ENCODE measurements at places on chromosomes 2 and 18.

DNA sequence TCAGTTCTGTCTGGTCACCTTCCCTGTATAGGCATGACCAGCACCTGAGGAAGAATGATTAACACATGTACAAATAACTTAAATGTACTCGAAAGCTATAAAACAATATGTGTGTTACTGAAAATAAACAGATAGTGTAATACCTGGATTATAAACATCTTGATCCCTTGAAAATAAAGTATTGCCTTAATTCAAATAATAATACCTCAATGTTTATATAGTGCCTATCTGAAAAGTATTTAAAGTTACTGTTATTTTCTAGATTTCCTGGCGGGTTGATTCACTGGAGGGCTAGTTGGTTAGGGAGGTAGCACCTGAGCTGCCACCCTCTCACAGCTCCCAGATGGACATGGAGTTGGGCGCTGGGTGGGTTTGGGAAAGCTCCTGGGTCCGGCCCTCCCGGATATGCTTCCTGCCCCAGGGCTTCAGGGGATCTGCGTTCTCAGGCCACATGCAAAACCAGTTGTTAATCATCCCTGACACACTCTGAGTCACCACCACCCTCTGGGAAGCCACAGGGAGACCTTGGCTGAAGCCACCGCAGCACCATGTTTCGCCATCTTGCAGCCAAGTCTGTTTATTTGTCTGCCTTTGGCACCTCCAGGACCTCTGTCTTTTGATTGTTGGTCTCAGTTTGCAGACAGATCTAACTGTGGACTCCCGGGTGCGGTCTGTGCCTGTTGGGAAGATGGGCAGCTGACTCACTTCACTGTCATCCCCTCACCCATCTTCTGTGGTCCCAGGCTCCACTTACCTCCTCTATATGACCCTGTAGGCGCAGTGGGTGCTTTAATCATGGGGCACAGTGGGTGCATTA lies 35.3 kb downstream of the RAB31 start:
- DNase-seq: no peak

DNA sequence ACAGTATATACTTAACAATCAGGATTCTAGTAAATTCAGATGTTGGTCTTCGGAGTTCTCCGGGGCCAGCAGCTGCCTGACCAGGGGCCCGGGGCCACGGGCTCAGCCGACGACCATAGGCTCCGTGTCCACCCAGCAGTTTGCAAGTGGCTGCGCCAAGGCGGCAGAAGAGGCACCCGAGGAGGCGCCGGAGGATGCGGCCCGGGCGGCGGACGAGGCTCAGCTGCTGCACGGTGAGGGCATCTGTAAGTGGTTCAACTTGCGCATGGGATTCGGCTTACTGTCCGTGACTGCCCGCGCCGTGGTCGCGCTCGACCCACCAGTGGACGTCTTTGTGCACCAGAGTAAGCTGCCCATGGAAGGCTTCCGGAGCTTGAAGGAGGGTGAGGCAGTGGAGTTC lies 136.3 kb downstream of the NUP35 start:
- DNase-seq: no peak

DNA sequence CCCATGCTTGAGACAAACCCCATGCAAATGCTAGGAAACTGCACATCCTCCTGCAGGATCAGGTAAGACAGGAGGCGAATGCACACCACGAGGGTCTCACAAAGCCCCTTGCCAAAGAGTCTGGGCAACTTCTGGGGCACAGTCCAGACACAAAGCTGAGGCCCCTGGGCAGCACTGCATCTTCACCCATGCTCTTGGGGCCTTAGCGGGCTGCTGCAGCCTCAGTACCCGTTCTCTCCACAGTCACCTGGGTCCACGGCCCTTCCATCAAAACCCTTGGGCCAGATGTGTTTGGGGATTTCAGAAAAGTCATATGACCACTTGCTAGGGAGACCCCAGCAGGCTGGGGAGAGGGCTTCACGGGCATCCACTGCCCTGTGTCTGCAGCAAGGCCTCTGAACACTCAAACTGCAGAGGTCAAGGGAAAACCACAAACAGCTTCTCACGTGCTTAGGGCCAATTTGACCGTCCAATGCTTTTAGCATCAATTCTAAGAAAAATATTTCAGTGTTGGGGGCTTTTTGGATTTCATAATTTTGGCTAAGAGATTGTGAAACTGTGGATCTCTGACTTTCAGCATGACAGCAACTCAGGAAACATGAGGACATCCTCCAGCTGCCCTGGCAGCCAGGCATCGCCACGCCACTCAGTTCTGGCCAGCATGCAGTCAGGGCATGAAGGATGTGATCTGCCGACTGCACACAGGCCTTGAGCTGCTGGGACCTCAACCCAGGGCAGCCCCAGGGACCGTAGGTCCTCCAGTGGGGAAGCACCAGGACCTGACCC lies 20.0 kb downstream of the PASK start:
- no peak for DNase-seq

- no peak for DNase-seq
Observed at GRCh38 chr2:71944183-71944550, 203.5 kb downstream of the CYP26B1 start.

- DNase-seq: no peak
Observed at GRCh38 chr2:136257893-136258292, 139.9 kb upstream of the CXCR4 start.

GRCh38 chr2:216780843-216781242 lies 79.0 kb downstream of the TNP1 start:
- no peak for DNase-seq

DNA sequence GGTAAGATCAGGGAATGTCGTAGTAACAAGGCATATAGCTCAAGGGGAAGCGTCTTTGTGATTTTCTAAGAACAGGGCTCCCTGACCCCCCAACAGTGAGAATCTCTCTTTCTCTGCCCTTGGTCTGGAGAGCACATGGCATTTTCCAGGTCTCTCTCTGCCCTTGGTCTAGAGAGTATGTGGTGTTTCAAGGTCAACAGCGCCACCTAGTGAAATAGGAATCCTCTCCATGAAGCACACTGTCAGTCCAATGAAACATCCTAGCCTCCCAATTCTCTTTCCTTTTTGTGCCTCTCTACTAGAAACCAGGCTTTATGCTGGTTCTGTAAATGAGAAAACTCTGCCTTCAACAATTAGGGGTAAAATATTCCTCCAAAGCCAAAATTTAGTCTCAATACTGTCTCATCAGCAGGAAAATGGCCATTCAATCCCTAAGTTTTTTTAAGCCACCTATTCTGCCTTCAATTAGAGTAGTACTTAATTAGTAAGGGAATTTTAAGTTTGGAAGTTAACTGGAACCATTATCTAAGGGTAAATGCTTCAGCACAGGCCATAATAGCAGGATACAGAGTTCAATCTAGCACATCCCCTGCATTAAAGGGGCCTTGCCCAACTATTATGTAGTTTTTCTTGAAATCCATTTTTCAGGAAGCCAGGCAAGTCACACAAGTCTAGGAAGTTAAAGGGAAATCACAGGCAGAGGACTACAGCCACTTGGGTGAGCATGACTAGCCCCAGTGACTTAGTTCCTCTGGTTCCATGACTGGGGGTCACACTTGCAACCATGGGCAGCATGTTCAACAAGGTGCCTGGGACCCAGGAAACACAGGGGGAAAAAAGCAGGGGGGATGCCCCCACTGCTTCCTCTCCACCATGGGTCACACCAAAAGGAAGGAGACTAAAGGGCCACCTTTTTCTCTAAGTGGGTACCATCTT lies 12.4 kb downstream of the DYM start:
- peak; percentile 21 for DNase-seq

DNA sequence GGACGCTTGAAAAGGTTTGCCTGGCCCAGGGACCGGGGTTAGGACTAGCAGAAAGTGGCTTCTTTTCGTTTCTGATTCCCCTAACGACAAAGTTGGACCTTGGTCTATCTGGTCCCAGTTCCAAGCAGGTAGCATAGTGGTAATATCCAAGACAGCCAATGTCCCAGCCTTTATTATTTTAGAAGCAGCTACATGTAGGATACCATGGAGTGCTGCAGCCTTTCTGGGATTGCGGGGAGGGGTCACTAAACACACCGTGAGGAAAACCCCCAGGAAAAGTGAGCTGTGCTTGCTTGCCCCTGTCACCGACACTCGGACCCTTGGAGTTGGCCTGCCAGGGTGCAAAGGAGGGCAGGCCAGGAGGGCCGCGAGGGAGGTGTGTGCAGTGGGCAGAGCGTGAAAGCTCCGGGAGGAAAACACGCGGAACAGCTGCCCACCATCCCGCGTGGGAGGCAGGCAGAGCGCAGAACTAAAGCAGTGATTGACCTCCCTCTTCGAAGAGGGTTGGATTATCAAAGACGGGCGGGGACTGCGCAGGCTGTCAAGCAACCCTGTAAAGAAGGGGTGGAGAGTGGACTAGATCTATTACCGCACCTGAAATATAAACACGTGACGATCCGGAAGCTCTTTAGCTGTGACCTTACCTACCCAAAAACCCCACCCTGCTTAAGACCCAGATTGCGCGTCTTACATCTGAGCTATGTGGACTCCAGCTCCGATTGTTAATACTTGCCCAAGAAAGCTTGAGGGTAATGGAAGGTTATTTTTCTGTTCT lies 624 bp upstream of the MAP4K3 start:
- DNase-seq: peak; percentile 58

- DNase-seq: no peak
Observed at GRCh38 chr2:65850695-65851094, 418.3 kb upstream of the SPRED2 start.

DNA sequence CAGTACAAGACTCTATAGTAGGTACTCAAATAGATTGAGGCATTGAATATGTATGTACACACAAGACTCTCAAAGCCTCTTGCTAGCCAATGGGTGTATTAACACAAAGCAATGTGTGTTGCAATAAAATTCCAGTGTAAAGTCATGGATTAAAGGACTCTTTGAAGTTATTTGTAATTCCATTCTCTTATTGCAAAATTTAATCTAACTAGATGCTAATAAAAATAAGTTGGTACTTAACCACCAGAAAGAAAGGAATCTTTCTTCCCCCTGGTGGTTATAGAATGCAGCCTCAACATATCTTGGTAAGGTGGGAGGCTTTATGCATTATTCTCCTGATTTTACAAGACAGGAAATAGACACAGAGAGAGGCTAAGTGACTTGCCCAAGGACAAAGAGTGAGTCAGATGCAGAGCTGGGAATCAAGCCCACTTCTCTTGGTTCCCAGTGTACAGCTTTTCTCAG lies 18.0 kb downstream of the LRP1B start:
- DNase-seq: no peak

DNA sequence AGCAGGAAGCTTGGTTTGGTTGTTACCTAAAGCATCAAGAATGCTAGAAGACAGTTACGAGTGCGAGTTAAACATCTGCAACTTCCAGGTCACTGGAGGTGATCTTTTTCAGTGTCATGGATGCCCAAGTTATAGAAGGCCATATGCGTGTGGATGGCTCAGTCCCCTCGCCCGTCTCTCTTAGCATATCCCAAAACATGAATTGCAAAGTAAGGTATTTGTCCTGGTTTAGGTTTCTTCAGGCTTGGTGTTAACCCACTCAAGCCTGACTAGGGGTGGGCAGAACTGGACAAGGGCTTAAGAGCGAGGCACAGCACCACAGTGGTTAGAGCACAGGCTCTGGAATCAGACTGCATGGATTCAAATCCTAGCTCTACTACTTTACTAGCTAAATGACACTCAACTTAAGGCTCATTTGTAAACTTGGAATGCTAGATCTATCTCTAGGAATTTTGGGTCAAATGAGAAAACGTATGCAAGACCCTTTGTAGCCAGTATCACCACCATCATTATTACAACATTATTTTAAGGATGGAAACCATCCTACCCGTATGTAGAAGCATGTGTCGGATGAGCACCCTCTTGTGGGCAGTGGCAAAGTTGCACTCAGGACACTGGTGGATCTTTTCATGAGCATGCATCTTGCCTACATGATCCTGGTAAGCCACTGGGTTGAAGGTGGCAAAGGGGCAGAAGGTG lies 11.2 kb downstream of the ZNF142 start:
- peak; percentile 12 for DNase-seq

GRCh38 chr2:80238692-80239469 lies 65.7 kb downstream of the LRRTM1 start:
- DNase-seq: no peak

GRCh38 chr18:76463358-76463757 lies 31.7 kb downstream of the ZNF516 start:
- DNase-seq: no peak

GRCh38 chr2:157809212-157809611 lies 66.9 kb downstream of the ACVR1 start:
- no peak for DNase-seq

GRCh38 chr18:9701609-9702349 lies 6.3 kb upstream of the RAB31 start:
- no peak for DNase-seq

DNA sequence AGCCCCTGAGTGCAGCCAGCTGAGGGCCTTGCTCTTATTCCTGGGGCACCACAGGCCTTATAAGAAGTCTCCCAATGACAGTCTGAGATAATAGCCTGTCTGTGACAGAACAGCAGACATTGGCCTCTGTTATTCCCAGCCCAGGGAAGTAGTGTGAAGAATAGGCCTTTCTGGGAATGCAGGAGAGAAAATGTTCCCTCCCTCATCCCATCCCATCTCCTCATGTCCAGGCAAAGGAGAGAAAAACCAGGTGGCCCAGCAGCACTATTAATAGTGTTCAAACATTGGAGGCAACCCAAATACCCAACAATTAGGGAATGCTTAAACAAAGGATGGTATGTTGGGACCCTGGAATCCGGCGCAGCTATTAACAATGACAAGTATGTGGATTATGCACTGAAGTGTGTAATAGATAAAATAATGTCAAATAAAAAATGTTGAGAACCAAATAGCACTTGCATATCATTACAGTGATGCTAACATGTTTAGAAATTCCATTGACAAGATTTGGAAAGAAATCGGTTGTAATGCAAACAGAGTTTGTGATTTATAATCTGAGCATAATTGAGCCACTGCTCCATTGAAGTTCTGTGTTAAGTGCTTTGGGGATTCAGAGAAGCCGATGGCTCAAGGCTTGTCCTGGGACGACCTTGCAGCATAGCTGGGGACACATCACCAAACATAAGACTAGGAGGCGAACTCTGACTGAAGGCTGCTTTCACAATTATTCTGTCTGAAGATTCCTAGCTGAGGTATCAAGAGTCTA lies 69.3 kb downstream of the LBH start:
- DNase-seq: no peak

DNA sequence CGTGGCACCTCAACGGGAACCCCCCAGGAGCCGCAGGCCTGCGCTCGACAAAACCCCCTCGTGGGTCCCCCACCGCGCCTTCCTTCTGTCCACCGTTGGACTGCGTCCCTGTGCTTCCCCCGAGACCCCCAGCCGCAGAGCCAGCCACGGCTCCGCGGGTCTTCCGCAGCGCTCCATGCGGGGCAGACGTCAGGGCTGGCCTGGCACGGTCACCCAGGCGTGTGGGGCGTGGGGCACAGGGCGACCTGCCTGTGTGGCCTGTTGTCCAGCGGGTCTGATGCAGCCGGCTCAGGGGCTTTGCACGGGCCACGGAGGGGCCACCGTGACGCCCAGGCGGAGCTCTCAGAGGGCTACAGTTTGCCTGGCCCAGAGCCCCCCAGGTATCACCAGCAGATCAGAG lies 11.0 kb downstream of the NFATC1 start:
- DNase-seq: no peak

GRCh38 chr18:46411867-46412690 lies 244.9 kb downstream of the LOXHD1 start:
- peak; percentile 85 for DNase-seq
